NCI-H510A (cell line): ENCODE measurements at places on chromosomes 2 and 18.

GRCh38 chr2:85949280-85949679 lies 60.5 kb upstream of the ST3GAL5 start:
- DNase-seq, result no peak

- DNase-seq, result no peak
These were observed 238.5 kb downstream of the MTX2 start for GRCh38 chr2:176507786-176508185.

- no peak for DNase-seq
These were observed 83.8 kb upstream of the SERTAD2 start for GRCh38 chr2:64737547-64737946.

DNA sequence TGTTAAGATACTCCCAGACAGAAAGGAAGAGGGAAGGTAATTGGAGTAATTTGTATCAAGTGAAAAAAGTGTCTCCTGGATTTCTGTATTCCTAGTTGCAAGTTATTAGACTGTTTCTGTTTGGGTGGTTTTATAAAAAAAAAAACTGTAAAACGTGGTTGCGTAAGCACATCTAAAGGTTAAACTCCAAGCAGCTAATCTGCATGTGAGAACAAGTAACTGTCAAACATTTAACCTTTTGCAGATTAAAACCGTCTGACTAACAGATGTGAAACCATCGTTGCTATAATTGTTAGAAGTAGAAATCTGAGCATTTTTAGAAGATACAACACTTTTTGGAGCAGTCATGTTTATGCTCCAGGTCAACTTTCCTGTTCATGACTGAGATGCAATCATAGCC lies 72.3 kb downstream of the AFF3 start:
- no peak for DNase-seq

DNA sequence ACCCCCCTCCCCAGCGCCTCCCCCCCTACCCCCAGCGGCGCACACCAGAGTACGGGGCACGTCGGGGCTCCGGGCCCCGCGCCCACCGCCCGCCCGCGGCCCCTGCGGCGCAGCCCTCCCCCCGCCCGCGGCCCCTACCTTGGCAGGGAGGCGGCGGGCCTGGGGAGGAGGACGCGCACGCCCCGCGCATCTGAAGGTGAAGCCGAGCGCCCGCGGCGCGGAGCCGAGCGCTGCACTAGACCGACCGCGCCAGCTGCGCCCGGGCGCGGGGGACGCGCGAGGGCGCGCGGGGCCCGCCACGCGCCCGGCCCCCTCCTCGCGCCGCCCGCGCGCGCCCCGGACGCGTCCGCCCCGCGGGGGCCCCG lies at the start of gene ZNF516:
Gene ZNF516 (minus strand): TSS at position 237 of the 365 bp plus-strand sequence. CDS start 52,188 bp downstream, outside the sequence.
- DNase-seq, result peak; percentile 80

GRCh38 chr2:178152033-178152432 lies 39.8 kb downstream of the RBM45 start:
- DNase-seq, result no peak

GRCh38 chr2:16253291-16253690 lies 312.9 kb downstream of the MYCN start:
- DNase-seq, result no peak

- DNase-seq, result no peak
These were observed 835.1 kb downstream of the RNF144A start for GRCh38 chr2:7752291-7752690.

DNA sequence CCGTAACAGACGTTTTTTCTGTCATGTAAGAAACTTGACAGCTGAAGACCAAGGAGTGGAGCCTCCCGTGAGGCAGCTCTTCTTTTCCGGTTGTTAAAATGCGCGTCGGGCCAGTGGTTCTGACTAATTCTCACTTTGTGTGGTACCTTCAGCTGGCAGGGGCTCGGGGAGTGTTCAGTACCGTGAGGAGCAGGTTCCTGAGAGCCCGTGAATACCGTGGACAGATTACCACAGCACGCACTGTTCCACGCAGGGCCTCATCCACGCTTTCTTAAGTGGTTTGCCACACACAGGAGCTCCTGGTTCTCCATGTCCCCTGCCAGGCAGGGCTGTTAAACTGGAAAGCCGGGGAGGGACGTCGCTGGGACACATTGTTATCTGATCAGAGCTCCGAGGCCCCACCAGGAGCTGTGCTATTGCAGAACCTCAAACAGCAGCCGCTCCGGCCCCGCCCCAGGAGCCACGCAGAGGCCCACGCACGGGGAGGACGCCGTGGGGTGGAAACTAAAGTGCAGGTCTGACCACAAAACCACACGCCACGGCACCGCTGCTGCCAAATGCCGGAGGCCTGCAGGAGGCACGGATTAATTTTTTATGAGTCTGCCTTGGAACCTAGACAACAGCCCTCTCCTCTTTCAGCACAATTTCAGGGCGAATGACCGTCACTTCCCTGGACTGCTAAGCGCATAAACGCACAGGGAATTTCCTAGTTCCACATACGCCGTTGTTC lies 43.3 kb downstream of the NFATC1 start:
- no peak for DNase-seq

DNA sequence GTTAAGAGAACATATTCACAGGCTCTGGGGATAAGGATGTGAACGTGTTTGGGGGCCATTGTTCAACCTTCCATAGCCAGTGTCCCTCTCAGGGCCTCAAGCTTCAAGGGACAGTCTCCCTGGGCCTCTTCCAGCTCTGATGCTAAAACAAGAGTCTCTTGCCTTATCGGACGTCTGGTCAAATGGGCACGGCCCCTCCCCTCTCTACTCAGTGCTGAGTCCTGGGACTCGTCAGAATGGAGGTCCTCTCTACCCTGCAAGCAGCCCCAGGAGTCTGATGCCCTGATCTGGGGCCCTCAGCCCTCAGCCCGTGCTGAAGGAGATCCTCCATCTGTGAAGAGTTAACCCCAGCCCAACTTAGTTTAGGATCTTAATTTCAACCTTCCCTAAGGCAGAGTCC lies 198.2 kb downstream of the ZFP36L2 start:
- no peak for DNase-seq

- DNase-seq, result no peak
These were observed 120.0 kb upstream of the RBMS1 start for GRCh38 chr2:160613466-160614153.

DNA sequence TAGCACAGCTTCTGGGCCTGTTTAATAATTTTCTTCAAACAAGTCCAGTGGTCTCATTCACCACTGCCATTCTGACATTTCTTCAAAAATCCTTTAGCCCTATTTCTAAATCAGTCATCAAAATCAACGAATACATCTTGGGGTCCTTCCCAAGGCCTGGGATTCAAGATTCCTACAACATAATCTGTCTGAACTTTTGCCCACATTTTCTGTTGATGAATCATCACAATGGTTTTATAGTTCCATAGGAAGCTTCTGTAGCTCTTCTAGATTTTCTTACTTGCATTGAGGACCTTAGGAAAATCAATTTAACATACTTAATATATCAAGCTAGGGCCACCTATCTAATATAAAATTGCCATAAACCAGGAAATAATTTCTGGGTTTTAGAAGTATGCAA lies 811.8 kb upstream of the ACVR2A start:
- DNase-seq, result no peak

GRCh38 chr2:85595301-85596025 lies at the start of gene RNF181:
TSS of gene RNF181 (plus strand) at chr2:85595745. CDS start at chr2:85595764, 19 bp downstream.
- peak; percentile 94 for DNase-seq
